SJCRH30 (cell line): ENCODE measurements at places on chromosomes 7 and 10. TPM values are rescaled to one million over a fixed set of nuclear protein-coding genes. Genes with fewer than 3 reads are reported as not detected.

DNA sequence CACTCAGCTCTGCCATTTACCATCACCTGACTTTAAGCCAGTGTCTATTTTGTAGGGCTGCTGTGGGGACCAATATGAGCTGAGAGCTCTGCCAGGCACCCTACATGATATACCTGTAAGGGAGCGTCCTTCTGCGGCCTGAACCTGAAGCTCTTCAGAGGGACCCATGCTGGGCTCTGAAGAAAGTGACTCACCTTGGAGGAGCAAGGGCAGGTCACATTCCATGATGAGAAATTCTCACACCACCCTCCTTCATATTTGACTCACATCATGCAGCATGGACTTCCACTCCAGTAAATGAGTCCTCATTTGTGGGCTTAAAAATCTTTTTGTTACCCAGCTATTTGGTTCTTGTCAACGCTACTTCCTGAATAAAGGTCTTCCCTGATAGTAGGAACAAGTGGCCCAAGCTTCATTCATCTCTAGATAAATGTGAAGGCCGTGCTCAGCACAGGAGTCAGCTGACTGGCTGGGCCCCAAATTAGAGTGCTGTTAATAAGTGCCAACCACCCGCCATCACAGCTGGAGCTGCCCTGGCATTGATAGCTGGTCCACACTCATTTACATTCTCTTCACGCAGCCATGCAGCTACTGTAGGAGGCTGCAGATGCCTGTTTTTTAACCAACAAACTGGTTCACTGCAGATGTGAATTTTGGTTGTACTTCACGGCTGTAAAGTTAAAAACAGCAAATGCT is 78.4 kb downstream of the RNF216 start:
- DNase-seq = no peak

GRCh38 chr7:74043523-74043951 is 15.6 kb downstream of the ELN start:
- no peak for DNase-seq

- no peak for DNase-seq
Observed at GRCh38 chr7:38880035-38880434, 29.0 kb downstream of the VPS41 start.

- DNase-seq = no peak
Observed at GRCh38 chr7:45922810-45923209, 1.7 kb upstream of the IGFBP3 start.

The FOXI2 gene
- total RNA-seq = not detected in 2 replicates

The NUTM2B gene
- total RNA-seq = 0.51 and 0.59 TPM in 2 replicates

The TCERG1L gene
- total RNA-seq = not detected in 2 replicates
